ENCODE measurements at places on chromosomes 7 and 10.

GRCh38 chr10:7580520-7580919, 86.2 kb downstream of the ITIH5 start:
- no peak for DNase-seq

- no peak for DNase-seq
Observed at GRCh38 chr7:1698201-1698600, 28.1 kb downstream of the ELFN1 start.

DNA sequence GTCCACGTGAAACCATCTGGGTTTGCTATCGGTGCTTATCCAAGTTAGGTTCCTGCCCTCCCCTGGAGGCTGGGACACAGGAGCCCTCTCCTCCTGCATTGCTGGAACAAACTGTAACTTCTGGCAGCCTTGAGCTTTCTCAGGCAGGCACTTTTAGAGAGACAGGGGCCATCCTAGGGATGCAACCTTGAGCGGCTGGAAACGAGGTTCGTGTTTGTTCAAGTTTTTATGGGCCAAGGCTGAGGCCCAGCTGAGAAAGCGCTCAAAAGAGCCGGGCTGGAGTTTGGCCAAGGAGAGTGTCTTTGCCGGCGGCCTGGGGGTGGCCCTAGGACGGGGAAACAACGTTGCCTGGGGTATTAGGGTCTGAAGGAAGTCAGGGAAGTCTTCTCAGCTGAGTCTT, 5.5 kb upstream of the MMD2 start:
- DNase-seq, result no peak

DNA sequence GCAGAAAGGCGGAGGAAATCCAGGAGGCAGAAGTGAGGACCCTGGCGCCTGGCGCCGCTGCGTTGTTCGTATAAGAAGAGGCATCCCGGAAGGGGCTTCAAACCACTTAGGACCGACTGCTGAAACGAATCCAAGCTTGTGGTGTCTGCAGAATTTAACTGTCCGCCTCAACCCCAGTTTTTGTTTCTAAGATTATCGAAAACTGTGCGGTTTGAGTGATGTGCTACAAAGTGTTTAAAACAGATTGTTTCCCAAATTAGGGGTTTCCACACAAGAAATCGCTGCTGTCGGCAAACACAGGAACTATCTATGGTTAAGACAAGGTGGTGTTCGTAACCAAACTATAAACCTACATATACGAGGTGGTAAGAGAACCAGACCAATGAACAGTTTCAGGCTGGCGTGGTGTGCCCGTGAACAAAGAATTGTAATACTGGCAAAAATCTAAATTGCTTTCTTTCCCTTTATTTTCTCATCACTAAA, 835 bp upstream of the DGKI start:
- DNase-seq, result no peak

- DNase-seq, result no peak
Observed at GRCh38 chr10:97892506-97892905, 42.9 kb downstream of the GOLGA7B start.

DNA sequence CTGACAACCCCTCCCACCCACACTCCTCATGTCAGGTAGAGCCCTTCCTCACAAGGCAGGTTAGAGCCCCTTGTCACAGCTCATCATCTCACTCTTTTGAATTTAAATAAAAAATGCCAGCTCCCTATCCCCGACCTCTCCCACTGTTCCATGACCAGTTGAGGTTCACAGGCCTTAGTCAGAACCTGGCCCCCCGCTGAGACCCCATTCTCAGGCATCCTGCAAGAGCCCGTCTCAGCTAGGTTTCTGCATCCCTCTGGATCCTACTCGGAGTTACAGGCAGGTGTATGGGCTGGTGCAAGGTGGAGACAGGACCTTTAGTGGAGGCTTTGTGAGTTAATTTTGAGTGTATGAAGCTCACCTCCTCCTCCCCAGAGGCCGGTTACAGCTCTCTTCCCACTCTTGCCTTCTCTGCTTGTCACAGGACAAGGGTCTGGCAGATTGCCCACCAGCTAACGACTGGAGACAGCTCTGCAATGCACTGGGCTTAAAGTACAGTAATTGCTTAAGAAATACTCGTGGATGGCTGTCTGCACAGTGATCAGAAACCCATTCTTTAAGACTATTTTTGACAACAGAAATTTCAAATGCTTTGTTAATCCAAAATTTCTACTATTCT, 394.9 kb upstream of the DPP6 start:
- DNase-seq, result no peak

- no peak for DNase-seq
Observed at GRCh38 chr7:76225379-76225778, 23.7 kb downstream of the SRRM3 start.

GRCh38 chr10:11331046-11331577, 280.3 kb downstream of the USP6NL start:
- no peak for DNase-seq

GRCh38 chr7:28160551-28160991, 20.0 kb downstream of the JAZF1 start:
- DNase-seq, result no peak

DNA sequence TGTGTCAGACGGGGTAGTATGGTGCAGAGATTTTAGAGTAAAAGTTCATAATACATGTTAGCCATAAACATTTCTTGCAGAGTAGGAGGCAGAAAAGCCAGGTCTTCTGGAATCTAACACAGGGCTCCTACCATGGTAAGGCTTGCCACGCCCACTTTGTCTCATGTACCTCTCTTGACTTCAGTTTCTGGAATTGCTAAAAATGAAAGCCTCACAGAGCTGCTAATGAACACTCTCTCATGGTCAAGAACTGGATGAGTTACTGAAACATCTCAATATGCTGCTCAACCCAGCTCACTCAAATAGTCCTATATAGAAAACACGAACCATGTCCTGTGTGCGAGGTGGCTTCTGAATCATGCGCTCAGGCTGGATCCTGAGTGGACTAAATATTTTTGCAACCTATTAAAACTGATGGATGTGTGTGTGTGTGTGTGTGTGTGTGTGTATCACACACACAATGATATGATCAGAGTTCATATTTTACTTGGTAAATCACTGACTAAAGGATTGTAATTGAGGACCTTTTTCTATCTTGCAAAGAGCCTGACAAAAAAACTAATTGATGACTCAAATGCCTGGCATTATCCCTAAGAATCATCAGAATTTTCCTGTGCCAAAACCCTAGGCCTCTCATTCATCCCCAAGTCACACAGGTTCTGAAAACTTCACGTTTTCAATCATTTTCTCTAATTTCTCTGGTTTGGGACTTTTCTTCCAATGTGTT, 1306.6 kb downstream of the XPNPEP1 start:
- DNase-seq, result no peak

DNA sequence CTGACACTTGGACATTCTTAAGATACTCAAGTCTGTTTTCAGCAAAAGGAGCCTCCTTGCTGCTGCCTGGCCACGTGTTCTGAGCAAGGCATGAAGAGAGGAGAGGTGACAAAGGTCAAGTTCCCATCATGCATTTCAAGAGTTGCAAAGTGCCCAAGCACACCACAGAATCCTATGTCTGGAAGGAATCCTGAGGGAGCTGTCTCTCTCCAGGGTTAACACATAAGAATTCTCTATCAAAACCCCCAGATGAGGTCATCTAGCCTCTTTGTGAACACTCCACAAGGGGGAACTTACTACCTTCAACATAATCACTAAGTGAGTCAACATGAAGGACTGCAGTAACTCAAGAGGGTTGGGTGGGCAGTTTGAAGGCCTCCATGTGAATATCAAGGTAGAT, 155.5 kb downstream of the RNF216 start:
- no peak for DNase-seq

Measured in activated CD8-positive, alpha-beta memory T cell treated with anti-CD3 and anti-CD28 coated beads for 48 hours (primary cell).